Activated B cell treated with CpG ODN at 0.5 μM for 24 hours (primary cell): ENCODE measurements at places on chromosomes 3 and 15.

GRCh38 chr3:95813244-95813643, 1001.1 kb upstream of the EPHA6 start:
- DNase-seq, result no peak

- DNase-seq, result no peak
These were observed 244.5 kb upstream of the STT3B start for GRCh38 chr3:31288224-31288623.

DNA sequence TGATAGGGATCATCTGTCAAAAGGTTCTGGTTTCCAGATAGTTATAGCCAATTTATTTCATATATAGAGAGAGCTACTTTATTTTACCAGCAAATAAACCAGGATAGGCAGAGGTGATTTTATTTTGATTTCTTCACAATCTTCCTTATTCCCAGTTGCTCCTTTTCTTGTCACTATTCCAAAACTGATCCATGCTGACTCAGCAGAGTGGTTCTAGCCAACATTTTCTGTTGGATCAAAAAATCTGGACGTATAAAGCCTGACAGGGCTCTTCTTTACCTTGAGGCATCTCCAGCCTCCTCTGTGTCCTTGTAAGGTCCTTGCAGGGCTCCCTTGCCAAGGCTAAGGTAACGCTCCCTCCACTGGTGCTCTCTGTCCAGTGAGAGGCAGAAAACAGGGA, 15.8 kb downstream of the HDC start:
- DNase-seq, result no peak

- no peak for DNase-seq
These were observed 1.6 kb upstream of the TPM1 start for GRCh38 chr15:63040954-63041353.

GRCh38 chr15:101159096-101159935, 92.5 kb downstream of the CHSY1 start:
- no peak for DNase-seq

GRCh38 chr15:28103831-28104230, 4.7 kb upstream of the OCA2 start:
- no peak for DNase-seq

DNA sequence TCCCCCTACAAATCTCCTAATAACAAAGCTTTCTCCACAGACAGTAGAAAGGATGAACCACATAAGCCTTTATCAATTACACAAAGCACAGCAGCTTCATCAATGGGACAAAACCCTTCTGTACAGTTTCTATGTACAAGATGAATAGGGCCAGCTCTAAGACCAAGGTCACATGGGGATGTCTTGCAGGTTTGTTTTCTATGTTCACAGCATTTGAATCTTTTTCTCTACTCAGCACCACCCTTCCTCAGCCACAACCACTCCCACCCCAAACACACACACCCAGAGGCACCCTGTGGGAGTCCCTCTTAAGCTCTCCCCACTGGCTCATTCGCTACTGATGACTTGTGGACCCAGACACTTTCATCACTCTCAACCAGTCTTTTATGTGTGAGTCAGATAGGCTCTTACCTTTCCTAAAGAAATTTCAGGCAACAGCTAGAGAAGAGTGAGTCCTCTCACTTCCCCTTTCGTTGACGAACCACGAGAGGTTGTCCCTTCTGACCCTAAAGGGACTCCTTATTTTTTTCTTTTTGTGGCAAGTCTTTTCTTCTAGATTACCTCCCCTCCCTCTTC, 57.9 kb downstream of the ARHGAP31 start:
- DNase-seq, result peak; percentile 28

- DNase-seq, result no peak
These were observed 126.6 kb upstream of the NEO1 start for GRCh38 chr15:72925661-72926060.

GRCh38 chr3:167012691-167013090, 367.4 kb downstream of the ZBBX start:
- no peak for DNase-seq

DNA sequence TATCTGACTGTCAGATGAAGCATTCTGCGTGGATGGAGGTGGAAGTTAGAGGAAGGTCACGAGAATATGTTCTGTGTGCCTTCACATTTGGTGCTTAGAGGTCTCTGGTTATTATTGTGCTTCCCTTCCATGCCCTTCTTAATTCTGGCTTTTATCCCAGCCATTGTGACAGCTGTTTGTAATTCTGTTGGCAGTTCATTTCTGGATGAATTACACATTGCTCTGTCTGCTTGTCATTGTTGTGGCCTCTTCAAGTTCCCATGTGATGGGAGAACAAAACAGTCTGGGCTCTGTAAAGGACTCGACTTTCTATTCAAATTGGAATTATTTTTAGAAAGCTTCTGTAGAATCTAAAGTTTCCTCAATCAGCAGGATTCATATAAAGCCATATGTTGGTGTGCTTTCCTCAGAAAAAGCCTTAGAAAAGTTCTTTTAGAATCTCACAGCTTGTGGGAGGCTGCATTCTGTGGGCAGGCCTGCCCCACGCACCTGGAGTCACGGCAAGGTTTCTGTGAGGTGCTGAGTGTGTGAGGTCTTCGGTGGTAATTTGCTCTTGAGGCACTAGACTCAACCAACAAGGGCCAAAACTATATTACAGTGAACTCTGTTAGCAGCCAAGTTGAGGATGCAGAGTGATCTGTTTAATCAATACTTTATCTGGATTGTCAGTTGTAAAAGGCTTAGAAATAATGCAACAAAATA, 397.4 kb upstream of the AZI2 start:
- no peak for DNase-seq

- no peak for DNase-seq
These were observed 194.6 kb upstream of the KCNMB2 start for GRCh38 chr3:178341636-178342035.

GRCh38 chr3:191549357-191549756, 88.4 kb downstream of the PYDC2 start:
- no peak for DNase-seq
